ENCODE measurements at places on chromosomes 1 and 21. TPM values are rescaled to one million over a fixed set of nuclear protein-coding genes. Genes with fewer than 3 reads are reported as not detected.

LDLRAD1 gene
- total RNA-seq, result not detected

SELP gene
- total RNA-seq, result not detected

NBPF20 gene
- total RNA-seq, result 3.7 TPM

OR2T27 gene
- not detected for total RNA-seq

SPRR1B gene
- 36.3 TPM for total RNA-seq

MFSD2A gene
- total RNA-seq, result 62.0 TPM

L1TD1 gene
- total RNA-seq, result 9.7 TPM

OLIG2 gene
- total RNA-seq, result not detected

SH2D5 gene
- 157 TPM for total RNA-seq

MTHFR gene
- 11.5 TPM for total RNA-seq

MYOM3 gene
- total RNA-seq, result 0.07 TPM

KRTAP11-1 gene
- total RNA-seq, result not detected

UMODL1 gene
- not detected for total RNA-seq

TP73 gene
- 0.78 TPM for total RNA-seq

BEST4 gene
- total RNA-seq, result not detected

ZNF648 gene
- not detected for total RNA-seq

C21orf91 gene
- 17.8 TPM for total RNA-seq

TPR gene
- total RNA-seq, result 59.2 TPM

PTGS2 gene
- 40.7 TPM for total RNA-seq

TMEM79 gene
- 4.6 TPM for total RNA-seq

CR1L gene
- not detected for total RNA-seq

CFAP74 gene
- total RNA-seq, result 0.07 TPM

MYOC gene
- total RNA-seq, result not detected

All from foreskin keratinocyte (primary cell).